Activated CD4-positive, alpha-beta memory T cell treated with anti-CD3 and anti-CD28 coated beads for 36 hours (primary cell): ENCODE measurements at places on chromosomes 3 and 15. TPM values are rescaled to one million over a fixed set of nuclear protein-coding genes. Genes with fewer than 3 reads are reported as not detected.

GRCh38 chr3:194458131-194458530 lies 28.7 kb downstream of the ATP13A3 start:
- H3K4me1 ChIP-seq, result no peaks in the 10 kb centered on the region
- H3K36me3 ChIP-seq, result peaks cover 28% of the 10 kb centered on the region
- no peaks in the 10 kb centered on the region for H3K27me3 ChIP-seq
- no peak overlapping the region for H3K27ac ChIP-seq
- DNase-seq, result no peak
- H3K4me3 ChIP-seq, result no peak overlapping the region

DNA sequence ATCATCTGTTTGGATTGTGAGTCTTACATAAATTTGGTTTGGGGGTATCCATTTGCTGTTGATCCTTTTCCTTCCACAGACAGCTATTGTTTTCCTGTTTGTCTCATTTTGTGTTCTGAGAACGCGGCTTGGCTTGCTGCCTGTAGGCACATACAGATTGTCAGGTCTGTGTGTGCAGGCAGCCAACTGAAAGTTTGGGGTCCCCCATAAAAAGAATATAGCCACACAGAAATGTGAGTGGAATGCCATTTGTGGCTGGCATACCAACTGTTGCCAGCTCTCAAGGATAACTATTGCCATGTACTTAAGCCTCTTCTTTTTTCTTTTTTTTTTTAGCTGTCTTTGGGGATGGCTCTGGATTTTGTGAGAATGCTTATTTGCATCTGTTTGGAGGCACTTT lies 1308.0 kb downstream of the ROBO1 start:
- H3K4me1 ChIP-seq, result no peaks in the 10 kb centered on the region
- no peak for DNase-seq
- H3K27me3 ChIP-seq, result no peaks in the 10 kb centered on the region
- no peak overlapping the region for H3K4me3 ChIP-seq
- no peak overlapping the region for H3K27ac ChIP-seq
- no peaks in the 10 kb centered on the region for H3K36me3 ChIP-seq

Gene CFAP91
- total RNA-seq, result 0.29 TPM

DNA sequence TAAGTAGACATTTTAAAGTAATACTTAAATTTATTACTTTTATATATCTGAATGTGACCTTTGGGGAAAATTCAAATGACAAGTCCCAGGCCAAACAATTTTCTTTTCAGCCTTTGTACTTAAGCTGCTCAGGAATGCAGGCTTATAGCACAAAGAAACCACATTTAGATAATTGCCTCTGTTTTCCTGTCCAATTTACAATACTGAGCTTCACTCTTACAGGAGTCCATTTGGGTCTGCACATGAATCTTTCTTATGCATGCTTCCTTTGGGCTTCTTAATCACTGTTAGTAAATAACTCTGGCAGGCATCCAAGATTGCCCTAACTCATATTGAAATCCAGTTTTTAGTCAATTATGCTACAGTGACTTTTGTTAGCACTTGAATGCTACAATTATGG lies 459.4 kb upstream of the TGFBR2 start:
- H3K36me3 ChIP-seq, result no peaks in the 10 kb centered on the region
- no peak overlapping the region for H3K27ac ChIP-seq
- H3K27me3 ChIP-seq, result peaks cover 1% of the 10 kb centered on the region
- H3K4me3 ChIP-seq, result no peak overlapping the region

DNA sequence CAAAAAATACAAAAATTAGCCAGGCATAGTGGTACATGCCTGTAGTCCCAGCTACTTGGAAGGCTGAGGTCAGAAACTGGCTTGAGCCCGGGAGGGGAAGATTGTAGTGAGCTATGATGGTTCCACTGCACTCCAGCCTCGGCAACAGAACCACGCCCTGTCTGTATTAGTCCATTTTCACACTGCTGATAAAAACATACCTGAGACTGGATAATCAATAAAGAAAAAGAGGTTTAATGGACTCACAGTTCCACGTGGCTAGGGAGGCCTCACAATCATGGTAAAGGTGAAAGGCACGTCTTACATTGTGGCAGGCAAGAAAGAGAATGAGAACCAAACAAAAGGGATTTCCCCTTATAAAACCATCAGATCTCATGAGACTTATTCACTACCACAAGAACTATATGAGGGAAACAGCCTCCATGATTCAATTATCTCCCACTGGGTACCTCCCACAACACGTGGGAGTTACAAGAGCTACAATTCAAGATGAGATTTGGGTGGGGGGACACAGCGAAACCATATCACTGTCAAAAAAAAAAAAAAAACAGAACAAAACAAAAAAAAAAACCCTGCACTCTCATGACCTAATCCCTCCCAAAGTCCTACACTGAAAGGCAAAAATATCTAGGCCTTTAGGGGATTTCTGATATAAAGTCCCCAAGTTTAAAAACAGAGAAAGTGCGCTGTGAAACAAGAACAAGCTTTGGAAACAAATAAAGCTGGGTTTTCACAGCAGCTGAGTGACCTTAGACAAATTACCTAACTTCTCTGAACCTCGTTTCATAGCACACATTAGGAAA lies 224.7 kb downstream of the IGSF11 start:
- peaks cover 3% of the 10 kb centered on the region for H3K27me3 ChIP-seq
- peak; percentile 10 for DNase-seq
- H3K36me3 ChIP-seq, result no peaks in the 10 kb centered on the region
- no peak overlapping the region for H3K27ac ChIP-seq
- no peak overlapping the region for H3K4me3 ChIP-seq

- no peaks in the 10 kb centered on the region for H3K27me3 ChIP-seq
- H3K27ac ChIP-seq, result no peak overlapping the region
- peaks cover 3% of the 10 kb centered on the region for H3K36me3 ChIP-seq
Observed at GRCh38 chr15:55909036-55909811, 84.2 kb downstream of the NEDD4 start.

Gene AGBL1
- total RNA-seq, result 0.10 TPM

Gene PRRT3
- 7.8 TPM for total RNA-seq

DNA sequence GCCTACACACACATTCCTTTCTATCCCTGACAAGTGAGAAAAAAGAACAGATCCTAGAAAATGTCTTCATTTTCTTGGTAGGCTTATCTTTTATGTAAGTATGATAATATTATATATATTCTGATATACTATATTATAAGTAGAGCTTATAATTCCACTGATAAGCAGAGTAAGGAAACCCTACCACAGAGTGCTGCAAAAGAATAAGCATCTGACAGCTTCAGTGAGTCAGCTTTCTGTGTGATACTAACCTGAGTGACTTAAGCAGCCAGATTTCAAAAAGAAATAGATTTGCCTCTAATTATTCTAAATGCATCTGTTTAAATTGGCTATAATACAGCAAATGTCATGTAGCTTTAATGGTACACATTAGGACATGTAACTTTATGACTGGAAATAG lies 656.0 kb downstream of the MCTP2 start:
- H3K36me3 ChIP-seq, result no peaks in the 10 kb centered on the region
- no peak overlapping the region for H3K27ac ChIP-seq
- H3K4me3 ChIP-seq, result no peak overlapping the region
- DNase-seq, result no peak

DNA sequence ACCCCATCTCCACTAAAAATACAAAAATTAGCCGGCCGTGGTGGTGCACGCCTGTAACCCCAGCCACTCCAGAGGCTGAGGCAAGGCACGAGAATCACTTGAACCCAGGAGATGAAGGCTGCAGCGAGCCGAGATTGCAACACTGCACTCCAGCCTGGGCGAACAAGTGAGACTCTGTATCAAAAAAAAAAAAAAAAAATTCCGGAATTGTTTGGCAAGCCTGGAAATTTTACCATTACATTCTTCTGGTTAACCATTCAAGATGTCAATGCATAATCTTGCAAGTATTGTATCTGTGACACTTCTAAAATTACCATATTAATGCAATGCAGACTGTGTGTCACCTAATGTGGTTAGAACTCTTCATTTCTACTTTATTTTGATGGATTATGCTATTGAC lies 67.0 kb downstream of the CSNK1G1 start:
- no peaks in the 10 kb centered on the region for H3K36me3 ChIP-seq
- H3K27ac ChIP-seq, result no peak overlapping the region
- no peaks in the 10 kb centered on the region for H3K27me3 ChIP-seq
- no peak for DNase-seq
- H3K4me3 ChIP-seq, result no peak overlapping the region

- no peaks in the 10 kb centered on the region for H3K27me3 ChIP-seq
- no peak overlapping the region for H3K4me3 ChIP-seq
- no peak overlapping the region for H3K27ac ChIP-seq
- DNase-seq, result no peak
- H3K36me3 ChIP-seq, result peaks cover 18% of the 10 kb centered on the region
Observed at GRCh38 chr15:79957741-79958140, 13.3 kb downstream of the BCL2A1 start.

DNA sequence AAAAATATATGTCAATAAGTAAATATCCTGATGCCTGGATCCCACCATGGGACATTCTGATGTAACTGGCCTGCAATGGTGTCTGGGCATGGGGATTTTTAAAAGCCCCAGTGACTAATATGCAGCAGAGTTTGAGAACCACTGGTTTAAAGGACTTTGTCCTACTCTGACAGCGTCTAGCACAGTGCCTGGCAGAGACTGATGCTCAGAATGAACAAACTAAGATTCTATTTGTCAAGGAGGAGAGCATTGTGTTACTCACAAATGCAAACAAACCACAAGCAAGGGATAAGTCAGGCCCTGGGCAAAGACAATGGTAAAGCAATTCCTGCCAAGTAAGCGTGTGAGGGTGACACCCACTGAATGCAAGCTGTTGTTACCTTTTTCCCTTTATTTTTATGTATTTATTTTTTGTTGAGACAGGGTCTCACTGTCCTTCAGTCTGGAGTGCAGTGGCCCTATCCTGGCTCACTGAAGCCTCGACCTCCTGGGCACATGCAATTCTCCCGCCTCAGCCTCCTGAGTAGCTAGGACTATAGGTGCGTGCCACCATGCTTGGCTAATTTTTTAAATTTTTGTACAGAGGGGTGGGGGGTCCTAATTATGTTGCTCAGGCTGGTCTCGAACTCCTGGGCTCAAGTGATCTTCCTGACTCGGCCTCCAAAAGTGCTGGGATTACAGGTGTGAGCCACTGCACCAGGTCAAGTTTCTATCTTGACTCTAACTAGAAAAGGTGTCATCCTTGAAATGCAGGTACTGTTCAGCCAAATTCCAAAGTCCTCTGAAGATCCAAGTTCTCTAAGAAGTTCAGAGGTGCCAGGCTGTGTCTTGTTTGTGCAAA lies 909 bp upstream of the GPD1L start:
- no peaks in the 10 kb centered on the region for H3K36me3 ChIP-seq
- peaks cover 36% of the 10 kb centered on the region for H3K4me1 ChIP-seq
- no peaks in the 10 kb centered on the region for H3K27me3 ChIP-seq

Gene LSG1
- 34.6 TPM for total RNA-seq

DNA sequence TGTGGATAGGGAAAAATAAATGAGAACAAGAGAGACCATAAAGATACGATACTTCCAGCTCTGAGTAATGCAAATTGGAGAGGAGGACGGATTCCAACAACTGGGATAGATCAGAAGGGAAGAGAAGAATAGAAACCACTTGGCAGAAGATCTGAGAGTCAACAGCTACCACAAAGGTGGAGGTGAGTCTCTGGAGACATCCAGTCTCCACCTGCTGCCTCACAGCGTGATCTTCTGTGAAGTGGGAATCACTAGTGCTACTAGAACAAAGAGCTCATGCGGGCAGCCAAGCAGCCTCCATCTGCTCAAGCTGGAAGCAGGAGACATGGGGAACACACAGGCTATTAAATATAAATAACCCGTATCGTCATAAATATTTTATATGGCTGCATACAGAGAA lies 558.5 kb upstream of the CFAP20DC start:
- H3K4me1 ChIP-seq, result no peaks in the 10 kb centered on the region
- no peaks in the 10 kb centered on the region for H3K36me3 ChIP-seq
- no peak overlapping the region for H3K27ac ChIP-seq
- no peaks in the 10 kb centered on the region for H3K27me3 ChIP-seq

DNA sequence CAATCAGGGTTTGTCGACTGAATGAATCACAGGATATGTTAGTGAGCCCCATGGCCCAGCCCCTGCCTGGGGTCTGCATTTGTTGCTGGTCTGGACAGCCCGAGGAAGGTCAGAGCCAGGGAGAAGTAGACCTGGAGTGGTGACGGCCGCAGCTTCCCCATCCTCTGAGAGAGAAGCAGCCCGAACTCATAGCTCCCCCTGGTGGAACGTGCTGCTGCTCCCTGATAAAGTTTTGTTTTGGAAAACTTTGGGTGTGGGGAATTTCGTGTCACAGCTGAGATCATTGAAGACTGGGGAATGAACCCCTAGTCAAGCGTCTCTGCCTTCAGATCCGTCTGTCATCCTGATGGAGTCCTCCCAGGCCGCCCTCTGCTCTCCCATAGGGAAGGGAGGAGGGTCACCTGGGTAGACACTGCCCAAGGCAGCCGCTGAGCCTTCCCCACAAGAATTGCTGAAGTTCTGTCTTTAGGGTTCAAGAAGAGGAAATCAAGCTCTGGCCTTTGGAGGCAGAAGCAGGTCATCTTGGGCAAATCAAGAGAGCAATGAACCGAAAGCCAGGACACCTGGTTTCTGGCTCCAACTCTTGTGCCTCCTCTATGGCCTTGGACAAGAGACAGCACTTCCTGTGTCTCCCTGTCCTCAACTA lies 60.5 kb downstream of the GLDN start:
- H3K4me3 ChIP-seq, result no peak overlapping the region
- H3K36me3 ChIP-seq, result no peaks in the 10 kb centered on the region
- H3K4me1 ChIP-seq, result no peaks in the 10 kb centered on the region
- peak; percentile 12 for DNase-seq

DNA sequence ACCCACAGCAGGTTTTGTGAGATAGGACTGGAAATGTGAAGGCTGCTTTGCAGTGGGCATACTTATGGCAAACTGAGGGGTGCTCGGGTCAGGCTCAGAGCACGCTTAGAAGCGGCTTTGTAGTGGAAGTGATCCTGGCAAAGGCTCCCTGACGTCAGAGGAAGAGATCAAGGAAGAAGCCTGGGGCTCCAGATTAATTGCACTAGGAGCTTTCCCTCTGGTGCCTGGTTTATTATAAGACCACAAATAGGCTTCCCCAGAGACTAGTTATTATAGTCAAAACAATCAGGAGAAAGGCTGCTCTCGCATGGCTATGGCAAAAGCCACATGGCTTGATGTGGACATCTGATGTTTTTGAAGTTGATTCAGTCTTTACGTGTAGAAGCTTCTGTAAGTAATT lies 515.1 kb downstream of the GABRG3 start:
- DNase-seq, result no peak
- H3K4me1 ChIP-seq, result no peaks in the 10 kb centered on the region
- H3K27ac ChIP-seq, result no peak overlapping the region
- no peak overlapping the region for H3K4me3 ChIP-seq

GRCh38 chr3:124660599-124660998 lies 69.7 kb upstream of the UMPS start:
- H3K27ac ChIP-seq, result no peak overlapping the region
- H3K4me3 ChIP-seq, result no peak overlapping the region
- DNase-seq, result no peak

- H3K27me3 ChIP-seq, result no peaks in the 10 kb centered on the region
- H3K4me1 ChIP-seq, result no peaks in the 10 kb centered on the region
- no peak for DNase-seq
- no peak overlapping the region for H3K27ac ChIP-seq
Observed at GRCh38 chr3:24793896-24794295, 299.2 kb upstream of the THRB start.
